T-helper 2 cell (primary cell): ENCODE measurements at places on chromosomes 7 and 10.

DNA sequence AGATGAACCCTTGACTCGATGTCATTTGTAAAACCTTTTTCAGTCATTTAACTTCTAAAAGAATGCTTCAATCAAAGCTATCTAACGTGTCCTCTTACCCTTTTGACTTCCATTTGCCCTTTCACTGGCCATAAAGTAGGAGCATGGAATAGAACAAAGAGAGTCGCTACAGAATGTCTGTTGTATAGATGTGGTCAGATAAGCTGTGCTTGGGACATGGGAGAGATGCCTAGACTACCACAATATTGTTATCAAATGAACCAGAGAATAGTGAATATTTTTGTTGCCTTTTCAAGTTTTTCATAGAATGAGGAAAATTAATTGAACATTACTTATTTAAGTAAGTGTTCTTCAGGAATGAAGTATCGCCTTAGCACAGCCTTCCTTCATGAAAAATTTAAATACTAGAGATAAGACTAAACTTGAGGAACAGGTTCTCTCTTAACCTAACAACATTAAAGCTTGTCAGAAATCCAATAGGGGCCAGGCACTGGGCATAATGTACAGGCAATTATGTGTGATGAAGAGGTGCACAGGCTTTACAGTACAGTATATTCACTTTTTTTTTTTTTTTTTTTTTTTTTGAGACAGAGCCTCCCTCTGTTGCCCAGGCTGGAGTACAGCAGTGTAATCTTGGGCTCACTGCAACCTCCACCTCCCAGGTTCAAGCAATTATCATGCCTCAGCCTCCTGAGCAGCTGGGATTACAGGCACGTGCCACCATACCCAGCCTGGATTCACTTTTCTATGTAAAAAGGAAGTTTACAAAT is 7.5 kb upstream of the KMT2E start:
- DNase-seq, result no peak

DNA sequence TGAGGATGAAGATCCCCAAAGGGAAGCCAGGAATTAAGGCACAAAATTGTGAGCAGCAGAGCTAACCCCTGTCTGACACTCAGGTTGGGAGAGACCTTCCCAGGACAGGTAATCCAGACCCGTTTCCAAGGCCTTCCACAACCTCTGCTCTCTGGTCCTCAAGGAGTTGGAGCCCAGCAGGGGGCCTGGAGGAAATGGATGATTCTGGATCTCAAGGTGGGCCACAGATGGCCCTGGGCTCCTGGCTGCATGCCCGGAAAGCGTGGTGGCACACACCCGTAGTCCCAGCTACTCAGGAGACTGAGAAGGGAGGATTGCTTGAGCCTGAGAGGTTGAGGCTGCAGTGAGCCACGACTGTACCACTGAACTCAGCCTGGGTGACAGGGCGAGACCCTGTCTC is 42.3 kb downstream of the DPYSL4 start:
- no peak for DNase-seq

DNA sequence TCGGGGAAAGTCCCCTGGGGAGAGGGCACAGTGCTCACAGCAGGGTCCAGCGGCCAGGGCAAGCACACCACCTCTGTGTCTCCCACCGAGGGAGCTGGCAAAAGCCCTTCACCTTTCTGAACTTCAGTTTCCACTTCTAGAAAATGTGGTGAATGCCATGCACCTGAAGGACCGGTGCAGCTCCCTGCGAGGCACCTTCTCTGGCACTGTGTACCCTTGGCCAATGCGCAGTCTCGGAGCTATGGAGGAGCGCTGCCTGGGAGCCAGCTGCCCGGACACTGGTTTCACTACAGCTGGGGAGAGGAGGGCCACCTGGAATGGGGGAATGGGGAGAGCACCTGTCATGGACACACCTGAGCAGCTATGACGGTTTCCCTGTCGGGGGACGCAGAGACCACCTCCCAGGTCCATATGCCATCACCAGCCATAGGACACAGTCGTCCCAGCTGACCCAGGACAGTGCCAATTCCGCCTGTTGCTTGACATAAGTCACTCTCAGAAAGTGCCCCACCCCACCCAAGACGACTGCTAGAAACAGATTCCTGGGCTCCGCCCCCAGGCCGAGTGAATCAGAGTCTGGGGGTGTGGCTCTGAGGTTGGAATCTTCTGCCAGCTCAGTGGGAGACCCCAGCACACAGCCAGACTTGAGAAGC is 16.8 kb downstream of the RASGEF1A start:
- DNase-seq, result no peak

DNA sequence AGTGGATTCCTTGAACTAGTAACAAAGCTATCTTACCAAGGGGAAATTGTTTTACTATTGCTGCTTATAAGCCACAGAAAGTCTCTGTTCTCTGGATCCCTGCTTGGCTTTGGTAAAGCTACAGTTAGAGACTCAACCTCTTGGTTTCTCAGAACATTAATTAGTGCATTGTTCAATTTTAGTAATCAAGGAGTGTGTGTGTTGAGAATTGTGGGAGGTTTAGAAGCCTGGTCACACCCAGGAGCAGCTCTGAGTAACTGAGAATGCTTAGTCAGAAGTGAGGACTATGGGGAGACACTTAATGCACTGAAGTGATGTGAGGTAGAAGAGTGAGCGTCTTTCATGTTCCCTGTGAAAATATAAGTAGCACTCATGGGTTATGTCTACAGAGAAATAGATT is 8.2 kb upstream of the ACTA2 start:
- DNase-seq, result no peak

GRCh38 chr7:46672861-46673260 is 751.8 kb upstream of the IGFBP3 start:
- no peak for DNase-seq

DNA sequence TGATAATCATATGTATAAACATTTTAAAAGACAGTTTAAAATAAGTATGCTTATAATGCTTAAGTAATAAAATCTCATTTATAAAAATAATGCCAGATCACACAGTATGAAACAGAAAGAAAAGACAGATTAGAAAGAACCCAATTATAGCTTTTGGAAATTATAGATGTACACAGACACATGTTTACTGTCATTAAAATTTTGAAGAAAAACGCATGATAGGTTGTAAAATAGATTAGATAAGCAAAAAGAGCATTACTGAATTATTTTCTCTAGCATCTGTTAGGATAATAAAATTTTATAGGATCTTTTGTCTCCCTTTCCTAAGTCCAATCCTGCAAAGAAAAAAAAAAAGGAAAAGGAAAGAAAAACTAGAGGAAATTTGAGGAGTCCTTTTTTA is 1107.3 kb upstream of the LRRN3 start:
- no peak for DNase-seq
